IMR-90 (cell line): ENCODE measurements at places on chromosomes 6 and 20.
A peak's percentile ranks its signal among the peaks of the same experiment; 100 is the strongest.

GRCh38 chr6:145727817-145728388 is 7.4 kb downstream of the EPM2A start:
- no peak overlapping the region for H3K27ac ChIP-seq
- no peaks in the 10 kb centered on the region for H3K27me3 ChIP-seq
- no peak overlapping the region for H3K4me3 ChIP-seq
- H3K4me1 ChIP-seq, result no peaks in the 10 kb centered on the region
- no peak for DNase-seq

DNA sequence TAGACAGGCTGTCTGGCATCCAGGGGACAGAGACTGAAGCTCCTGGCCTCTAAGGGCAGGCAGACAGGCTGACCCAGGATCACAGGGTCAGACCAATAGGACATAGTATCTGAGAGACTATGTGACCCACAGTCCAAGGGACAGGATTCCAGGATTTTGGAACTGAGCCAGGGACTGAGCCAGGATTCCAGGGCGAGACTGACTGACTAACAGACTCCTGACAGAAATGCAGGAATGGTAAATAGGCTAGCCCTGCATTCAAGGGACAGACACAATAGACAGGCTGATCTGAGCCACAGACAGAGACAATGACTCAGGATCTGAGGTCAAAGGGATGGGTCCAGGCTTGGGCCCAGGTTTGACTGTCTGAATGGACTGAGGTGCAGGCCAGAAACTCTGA is 19.8 kb downstream of the XKR7 start:
- H3K27me3 ChIP-seq, result peaks cover 37% of the 10 kb centered on the region
- H3K4me1 ChIP-seq, result no peaks in the 10 kb centered on the region
- H3K36me3 ChIP-seq, result no peaks in the 10 kb centered on the region

DNA sequence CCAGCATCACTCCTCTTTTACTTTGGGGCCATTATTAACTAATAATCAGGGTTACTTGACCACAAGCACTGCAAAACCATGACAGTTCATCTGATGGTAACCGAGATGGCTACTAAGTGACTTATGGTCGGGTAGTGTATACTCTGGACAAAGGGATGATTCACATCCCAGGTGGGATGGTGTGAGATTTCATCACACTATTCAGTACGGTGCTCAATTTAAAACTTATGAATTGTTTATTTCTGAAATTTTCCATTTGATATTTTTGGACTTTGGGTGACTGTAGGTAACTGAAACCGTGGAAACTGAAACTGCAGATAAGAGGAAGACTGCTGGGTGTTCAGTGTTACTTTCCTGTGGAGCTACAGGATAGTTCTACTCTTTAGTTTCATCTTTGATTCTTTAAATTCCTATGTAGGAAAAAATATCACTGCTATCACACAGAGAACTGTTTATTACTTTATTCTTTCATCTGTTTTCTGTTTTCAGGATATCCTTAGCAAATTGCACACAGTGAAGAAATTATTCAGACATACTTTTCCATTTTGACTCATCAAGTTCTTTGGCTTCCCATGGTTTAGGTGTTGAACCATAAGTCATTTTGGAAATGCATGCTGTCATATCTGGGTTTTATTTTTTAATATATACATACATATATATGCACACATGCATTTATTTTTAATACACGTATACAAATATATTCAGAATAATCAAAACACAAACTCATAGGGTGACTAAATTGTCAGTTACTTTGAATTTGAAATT is 59.1 kb upstream of the C20orf144 start:
- no peak overlapping the region for H3K27ac ChIP-seq
- no peak overlapping the region for H3K4me3 ChIP-seq
- DNase-seq, result peak; percentile 50
- no peaks in the 10 kb centered on the region for H3K27me3 ChIP-seq
- peaks cover 1% of the 10 kb centered on the region; the same call in 1 of the 2 replicates for H3K4me1 ChIP-seq
- H3K36me3 ChIP-seq, result peaks cover 8% of the 10 kb centered on the region

GRCh38 chr20:52746190-52746589 is 226.0 kb upstream of the TSHZ2 start:
- DNase-seq, result no peak
- H3K27ac ChIP-seq, result no peak overlapping the region
- H3K36me3 ChIP-seq, result no peaks in the 10 kb centered on the region
- H3K27me3 ChIP-seq, result no peaks in the 10 kb centered on the region
- no peaks in the 10 kb centered on the region for H3K4me1 ChIP-seq
- no peak overlapping the region for H3K4me3 ChIP-seq

GRCh38 chr20:8661229-8661952 is 407.5 kb upstream of the PLCB4 start:
- no peaks in the 10 kb centered on the region for H3K36me3 ChIP-seq
- no peak overlapping the region for H3K27ac ChIP-seq
- H3K27me3 ChIP-seq, result no peaks in the 10 kb centered on the region
- H3K4me1 ChIP-seq, result peaks cover 1% of the 10 kb centered on the region; the same call in 1 of the 2 replicates
- DNase-seq, result no peak

DNA sequence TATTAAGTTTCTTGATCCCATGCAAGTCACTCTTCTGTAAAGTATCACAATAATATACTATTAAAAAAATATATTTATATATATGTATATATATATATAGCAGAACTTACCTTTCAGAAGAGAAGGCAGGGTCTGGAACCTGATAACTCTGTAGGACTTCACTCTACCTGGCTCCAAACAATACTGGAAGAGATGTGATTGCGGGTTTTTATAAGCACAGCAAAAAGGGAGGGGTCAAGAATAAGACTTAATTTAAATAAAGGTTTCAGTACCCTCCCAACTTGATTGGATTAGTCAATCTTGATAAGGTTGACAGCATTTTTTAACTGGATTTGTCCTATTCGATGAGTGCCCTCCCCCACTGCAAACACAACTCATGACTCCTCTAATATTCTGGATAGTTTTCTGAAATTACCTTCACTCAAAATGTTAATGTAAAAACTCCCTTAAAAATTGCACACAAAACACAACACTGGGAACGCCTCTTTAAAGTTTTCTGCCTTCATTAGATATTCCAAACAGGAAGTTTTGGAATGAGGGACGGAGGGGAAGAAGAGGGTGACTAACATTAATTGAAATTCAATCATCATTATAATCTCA is 4.0 kb upstream of the ZNF217 start:
- no peak for DNase-seq
- no peak overlapping the region for H3K4me3 ChIP-seq
- no peaks in the 10 kb centered on the region for H3K36me3 ChIP-seq
- peaks cover 5% of the 10 kb centered on the region for H3K4me1 ChIP-seq
- no peak overlapping the region for H3K27ac ChIP-seq

DNA sequence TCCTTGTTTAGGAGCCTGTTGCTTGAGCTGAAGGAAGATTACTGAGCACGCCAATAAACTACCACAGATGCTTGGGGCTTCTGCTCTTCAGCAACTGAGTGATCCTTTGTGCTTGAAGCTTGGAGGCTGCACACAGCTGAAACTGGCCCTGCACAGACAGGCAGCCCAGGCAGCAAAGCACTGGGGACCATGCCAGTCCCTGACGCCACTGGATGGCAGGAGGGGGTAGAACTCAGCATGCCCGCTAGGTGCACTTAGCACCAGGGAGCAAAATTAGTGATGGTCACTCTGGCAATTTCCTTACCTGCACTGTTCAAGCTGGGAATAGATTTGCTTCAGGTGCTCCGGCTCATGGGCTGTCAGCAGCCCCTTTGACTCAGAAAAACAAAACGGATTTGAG is 91.5 kb downstream of the FAM50B start:
- no peak overlapping the region for H3K27ac ChIP-seq
- H3K4me1 ChIP-seq, result peaks cover 9% of the 10 kb centered on the region
- no peaks in the 10 kb centered on the region for H3K36me3 ChIP-seq
- peaks cover 3% of the 10 kb centered on the region; the same call in 1 of the 2 replicates for H3K27me3 ChIP-seq
- H3K4me3 ChIP-seq, result no peak overlapping the region

DNA sequence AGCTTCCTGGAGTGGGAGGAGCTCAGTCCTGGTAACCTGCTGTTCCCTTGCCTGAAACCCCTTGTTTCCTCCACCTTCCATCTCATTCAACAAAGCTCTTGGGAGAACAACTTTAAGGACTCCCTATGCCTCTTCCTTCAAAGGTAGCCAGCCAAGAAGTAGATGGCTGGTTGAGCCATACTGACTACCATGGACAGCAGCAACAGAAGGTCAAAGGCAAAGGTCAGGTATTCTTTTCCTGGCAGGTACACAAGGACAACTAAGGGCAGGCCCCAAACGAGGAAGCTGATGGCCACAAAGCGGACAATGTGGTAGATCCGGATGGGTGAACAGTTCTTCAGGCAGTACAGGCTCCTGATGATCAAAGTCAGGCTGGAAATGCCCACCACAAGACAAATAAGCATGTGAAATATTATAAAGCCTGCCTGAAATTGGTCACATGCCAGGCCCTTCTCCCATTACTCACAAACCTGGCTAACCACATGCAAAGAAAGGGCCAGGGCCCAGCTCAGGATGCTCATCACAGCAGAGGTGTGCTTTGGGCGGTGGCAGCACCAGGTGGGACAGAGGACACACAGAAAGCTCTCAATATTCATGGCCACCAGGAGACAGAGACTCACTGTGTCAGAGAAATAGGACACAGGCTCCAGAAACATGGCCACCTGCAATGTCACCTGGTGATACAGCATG is 21.7 kb downstream of the UBD start:
- no peak overlapping the region for H3K4me3 ChIP-seq
- H3K36me3 ChIP-seq, result no peaks in the 10 kb centered on the region
- H3K27me3 ChIP-seq, result no peaks in the 10 kb centered on the region
- no peak for DNase-seq
- no peaks in the 10 kb centered on the region for H3K4me1 ChIP-seq
